ENCODE measurements at places on chromosomes 11 and 22. TPM values are rescaled to one million over a fixed set of nuclear protein-coding genes. Genes with fewer than 3 reads are reported as not detected.

GRCh38 chr11:62341588-62341987 lies 4.3 kb downstream of the ASRGL1 start:
- no peak for DNase-seq

DNA sequence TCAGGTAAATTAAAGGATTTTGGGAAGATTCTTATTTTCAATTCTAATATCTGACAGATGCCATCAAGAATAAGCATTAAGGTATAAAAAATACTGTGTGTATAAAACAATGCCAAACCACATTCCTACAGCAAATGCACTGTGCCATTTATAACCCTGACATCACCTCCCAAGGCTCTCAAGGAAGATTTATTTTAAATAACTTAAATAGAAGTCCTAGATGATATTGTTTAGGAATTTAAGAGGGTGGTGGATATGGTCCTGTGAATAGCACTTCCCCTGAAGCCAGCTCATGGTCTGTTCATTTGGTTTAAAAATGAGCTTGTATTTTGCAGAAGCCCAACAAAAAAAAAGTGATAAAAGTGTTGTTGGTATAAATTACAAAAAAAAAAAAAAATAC lies 32.1 kb downstream of the PPIL2 start:
- DNase-seq: no peak

GRCh38 chr22:48577014-48577690 lies 1250.5 kb downstream of the BRD1 start:
- no peak for DNase-seq

GRCh38 chr11:8624698-8625097 lies 30.7 kb upstream of the STK33 start:
- DNase-seq: no peak

DNA sequence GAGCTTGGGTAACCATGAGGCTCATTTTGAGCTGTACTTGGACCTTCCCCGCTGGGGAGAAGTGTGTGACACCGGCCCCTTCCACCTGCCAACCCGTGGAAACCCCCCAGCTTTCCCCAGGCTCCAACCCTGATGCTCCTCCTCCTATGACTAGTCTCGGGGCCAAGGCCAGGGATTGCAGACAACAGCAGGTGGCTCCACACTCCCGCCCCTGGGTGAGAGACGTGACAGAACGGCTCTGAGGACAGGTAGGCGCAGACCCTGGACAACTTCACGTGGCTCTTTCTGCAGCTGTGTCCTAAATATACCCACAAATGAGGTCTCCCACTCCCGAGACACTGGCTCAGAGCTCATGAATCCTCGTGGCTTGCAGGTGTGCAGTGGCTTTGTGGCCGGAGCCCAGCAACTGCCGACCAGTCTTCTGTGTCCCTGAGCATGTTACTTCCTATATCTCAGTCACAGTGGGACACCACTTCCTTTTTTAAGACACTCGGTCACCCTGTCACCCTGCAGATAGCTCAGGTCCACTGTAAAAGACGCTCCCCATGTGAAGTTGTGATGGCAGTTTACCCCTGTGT lies 55.2 kb downstream of the NECTIN1 start:
- DNase-seq: no peak

DNA sequence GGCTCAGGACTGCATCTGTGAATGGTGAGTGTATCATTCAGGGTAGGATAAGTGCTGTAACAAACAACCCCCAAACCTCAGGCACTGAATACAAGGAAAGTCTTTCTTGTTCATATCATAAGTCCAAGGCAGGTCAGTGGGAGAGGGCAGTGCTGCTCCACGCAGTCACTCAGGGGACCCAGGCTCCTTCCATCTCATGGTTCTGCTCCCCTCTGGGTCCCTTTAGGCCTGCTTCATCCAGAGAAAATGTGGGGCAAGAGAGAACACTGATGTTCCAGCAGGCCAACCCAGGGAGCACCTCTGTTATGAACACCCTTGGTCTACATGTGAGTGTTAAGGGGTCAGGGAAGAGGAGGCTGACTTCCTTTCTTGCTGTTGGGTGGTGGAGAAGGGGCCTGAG lies 187.8 kb downstream of the CHST1 start:
- DNase-seq: no peak

- no peak for DNase-seq
Observed at GRCh38 chr22:48981371-48982061, 846.2 kb downstream of the BRD1 start.

DNA sequence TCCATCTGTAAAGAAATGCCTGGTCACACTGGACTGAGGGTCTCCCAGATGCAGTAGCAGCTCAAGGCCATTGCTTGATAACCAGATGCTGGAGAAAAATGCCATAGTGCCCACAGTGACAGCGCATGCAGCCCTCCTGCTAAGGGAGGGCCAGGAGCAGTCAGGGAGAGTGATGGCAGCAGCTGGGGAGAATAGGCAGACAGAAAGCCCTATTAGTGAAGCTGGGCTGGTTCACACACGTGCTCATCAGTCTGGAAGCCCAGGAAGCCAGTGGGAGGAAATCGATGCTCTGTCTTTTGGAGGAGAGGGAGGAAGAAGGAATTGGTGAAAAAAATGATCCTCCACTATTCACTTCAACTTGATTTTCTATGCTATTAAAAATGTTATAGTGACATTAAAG lies 82.9 kb downstream of the OSBP2 start:
- peak; percentile 97 for DNase-seq

- DNase-seq: no peak
Observed at GRCh38 chr11:118744046-118744445, 46.9 kb downstream of the DDX6 start.

DNA sequence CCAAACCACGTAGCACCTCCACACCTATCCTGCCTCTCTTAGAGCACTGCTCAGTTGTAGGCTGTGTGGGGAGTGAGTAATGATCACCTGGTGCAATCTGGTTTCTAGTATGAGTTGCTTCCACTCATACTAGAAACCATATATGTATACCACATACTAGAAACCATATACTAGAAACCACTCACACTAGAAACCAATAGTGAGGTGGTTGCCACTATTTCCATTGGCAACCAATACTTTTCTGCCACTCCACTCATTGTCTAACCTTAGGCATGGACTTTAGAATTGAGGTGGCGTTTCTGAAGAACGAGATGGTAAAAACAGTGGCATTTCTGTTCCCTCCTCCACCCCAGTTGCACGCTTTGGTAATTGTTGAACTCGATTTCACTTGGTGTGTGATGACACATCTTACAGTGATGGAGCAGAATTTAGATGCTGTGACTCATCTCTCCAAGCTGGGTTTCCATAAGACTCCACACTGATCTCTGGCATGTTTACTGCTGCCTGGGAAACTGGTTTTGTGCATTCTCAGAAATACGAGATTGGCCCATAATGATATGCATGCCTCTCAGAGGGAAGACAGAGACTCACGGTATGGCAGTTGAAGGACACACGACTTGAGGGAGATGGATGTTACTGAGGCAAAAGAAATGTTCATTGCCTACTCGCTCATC lies 82.9 kb downstream of the KIRREL3 start:
- peak; percentile 97 for DNase-seq

DNA sequence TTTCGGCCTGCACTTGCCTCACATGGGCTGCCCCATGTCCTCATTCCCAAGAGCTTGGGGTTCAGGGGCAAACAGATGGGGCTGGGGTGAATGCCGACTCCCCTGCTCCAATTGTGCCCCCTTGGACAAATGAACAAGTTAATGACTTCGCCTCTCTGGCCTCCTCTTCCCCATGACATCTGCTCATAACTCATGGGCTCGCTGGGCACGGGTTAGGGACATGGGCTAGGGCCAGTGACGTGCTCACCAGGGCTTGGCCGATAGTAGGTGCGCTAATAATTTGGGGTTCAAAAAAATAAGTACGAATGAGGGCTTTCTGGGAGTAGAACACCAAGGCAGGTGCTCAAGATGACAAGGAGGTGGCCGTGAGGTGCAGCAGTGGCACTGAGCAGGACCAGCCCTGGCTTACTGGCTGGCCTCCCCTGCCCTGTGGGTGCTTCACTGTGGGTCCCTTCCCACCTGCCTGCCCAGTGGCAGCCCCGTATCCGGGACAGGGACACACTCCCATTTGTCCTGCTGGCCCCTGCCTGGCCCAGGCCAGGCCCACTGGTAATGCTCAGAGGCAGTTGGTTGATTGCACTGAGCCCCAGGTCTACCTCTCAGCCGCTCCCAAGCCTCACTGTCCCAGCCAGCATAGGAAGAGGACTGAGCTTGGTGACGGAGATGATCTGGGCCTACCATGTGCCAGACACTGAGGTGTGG lies 12.3 kb downstream of the CBX6 start:
- no peak for DNase-seq

- DNase-seq: no peak
Observed at GRCh38 chr11:131906963-131907362, 536.5 kb downstream of the NTM start.

GRCh38 chr11:88377646-88378045 lies 40.1 kb upstream of the CTSC start:
- peak; percentile 19 for DNase-seq

- DNase-seq: no peak
Observed at GRCh38 chr22:38031491-38031890, 25.7 kb upstream of the PICK1 start.

GRCh38 chr11:117686711-117687110 lies 110.3 kb downstream of the DSCAML1 start:
- DNase-seq: peak; percentile 1

DNA sequence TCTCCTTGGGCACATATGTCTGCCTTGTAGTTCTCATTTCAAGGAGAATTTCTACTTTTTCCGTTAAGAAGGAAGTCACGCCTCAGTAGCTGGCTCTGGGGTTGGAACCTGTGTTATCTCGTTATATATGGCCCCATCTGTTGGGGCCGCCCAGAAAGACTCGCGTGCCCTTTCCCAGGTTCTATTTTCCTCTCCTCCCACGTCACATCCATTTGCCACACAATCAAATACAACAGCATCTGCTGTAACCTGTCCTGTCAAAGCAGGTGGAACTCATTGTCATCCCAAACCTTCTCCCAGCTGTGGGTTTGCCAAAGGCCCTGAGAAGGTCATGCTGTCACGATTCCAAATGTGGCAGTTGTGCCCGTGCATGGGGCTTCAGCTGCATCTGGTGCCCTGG lies 213.1 kb upstream of the ZBED5 start:
- DNase-seq: no peak

- no peak for DNase-seq
Observed at GRCh38 chr22:44172370-44173108, 8.2 kb upstream of the PARVG start.

DNA sequence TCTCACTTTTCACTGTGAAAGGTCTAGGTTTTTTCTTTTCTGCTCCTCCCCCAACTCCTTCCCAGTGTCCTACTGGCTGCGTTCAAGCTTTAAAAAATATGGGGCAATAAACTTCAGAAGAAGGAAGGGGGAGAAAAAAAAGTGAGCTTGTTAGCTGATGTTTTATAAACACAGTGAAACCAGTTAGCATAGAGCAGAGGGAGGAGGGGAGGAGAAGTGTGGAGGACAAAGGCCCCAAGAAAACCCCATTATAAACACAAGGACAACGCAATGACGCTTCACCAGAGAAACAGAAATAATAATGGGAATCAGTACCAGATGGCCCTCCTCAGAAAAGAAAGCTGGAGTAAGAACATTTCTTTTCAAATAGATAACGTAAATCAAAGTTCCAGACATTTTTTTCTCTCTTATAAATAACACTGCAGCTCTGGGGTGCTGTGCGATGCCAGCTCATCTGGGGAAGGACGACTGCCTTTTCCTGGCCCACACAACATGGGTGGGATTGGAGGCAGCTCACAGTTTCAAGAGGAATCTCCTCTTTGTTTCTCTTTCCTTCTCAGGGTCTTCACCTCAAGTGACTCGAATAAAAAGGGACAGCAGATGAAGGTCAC lies 235.4 kb upstream of the NARS2 start:
- DNase-seq: no peak

- no peak for DNase-seq
Observed at GRCh38 chr11:86790195-86790725, 10.1 kb upstream of the PRSS23 start.

DNA sequence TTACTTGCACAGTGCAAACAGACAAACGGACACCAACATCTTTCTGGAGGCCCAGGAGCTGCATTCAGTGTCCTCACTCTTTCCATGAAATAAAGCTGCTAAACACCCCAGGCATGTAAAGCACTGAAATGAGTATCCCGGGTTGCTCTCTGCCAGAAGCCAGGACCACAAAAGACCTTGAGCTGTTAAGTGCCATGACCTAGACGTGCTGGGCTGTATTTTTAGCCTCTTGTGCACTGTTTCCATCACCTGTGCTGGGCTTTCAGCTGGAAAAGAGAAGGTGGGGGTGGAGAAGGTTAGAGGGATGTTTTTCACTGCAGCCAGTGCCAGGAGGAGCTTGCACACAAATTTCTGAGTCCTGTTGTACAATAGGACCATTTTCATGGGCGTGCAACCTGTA lies 3.4 kb upstream of the KREMEN1 start:
- no peak for DNase-seq

GRCh38 chr11:122809866-122810265 lies 28.4 kb upstream of the CRTAM start:
- no peak for DNase-seq

DNA sequence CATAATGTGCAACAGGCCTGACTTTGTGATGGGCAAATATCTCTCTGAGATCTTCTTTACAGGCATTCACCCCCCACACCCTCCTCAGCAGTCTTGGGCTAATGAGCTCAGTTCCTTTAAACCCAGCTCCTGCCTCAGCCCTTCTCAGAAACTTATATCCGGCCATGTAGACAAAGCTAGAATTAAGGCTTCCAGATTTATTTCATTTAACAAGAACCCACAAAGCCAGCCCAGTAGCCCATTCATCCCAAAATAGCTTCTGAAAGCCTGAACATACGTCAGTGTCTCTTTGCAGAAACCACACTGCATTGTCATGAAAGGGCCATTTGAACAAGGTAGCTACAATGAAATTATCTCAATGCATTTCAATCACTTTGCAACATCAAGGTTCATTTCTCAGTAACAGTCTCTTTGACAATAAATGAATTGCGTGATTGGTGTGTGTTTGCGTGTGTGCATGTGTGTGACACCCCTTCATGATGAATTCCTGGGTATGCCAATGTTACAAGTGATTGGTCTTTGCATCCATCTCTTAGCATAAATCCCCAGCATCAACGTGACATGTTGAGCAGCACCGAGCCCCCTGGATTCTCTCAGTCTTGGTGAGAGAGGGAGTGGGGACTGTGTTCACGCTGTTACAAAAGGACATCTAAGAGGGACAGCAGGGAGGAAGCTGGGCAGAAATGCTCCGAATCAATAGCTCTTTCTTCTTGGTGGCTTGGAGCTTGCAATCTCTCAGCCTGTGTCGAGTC lies 299.6 kb downstream of the KIRREL3 start:
- DNase-seq: no peak

HSPB2 gene
- total RNA-seq: 1.6 TPM

CRYBB3 gene
- not detected for total RNA-seq

MISFA gene
- 3.7 TPM for total RNA-seq

APOA4 gene
- total RNA-seq: not detected

COX8A gene
- total RNA-seq: 814 TPM

RIMBP3C gene
- 1.4 TPM for total RNA-seq

TYMP gene
- total RNA-seq: 3.6 TPM

SPON1 gene
- total RNA-seq: not detected

TYR gene
- not detected for total RNA-seq

GP1BB gene
- total RNA-seq: 22.1 TPM

MRGPRE gene
- not detected for total RNA-seq

Measured in LHCN-M2 (cell line).